ENCODE measurements at places on chromosomes 6 and 20.
A peak's percentile ranks its signal among the peaks of the same experiment; 100 is the strongest.

- no peak for DNase-seq
These were observed 56.0 kb downstream of the BCAS1 start for GRCh38 chr20:54014293-54014926.

DNA sequence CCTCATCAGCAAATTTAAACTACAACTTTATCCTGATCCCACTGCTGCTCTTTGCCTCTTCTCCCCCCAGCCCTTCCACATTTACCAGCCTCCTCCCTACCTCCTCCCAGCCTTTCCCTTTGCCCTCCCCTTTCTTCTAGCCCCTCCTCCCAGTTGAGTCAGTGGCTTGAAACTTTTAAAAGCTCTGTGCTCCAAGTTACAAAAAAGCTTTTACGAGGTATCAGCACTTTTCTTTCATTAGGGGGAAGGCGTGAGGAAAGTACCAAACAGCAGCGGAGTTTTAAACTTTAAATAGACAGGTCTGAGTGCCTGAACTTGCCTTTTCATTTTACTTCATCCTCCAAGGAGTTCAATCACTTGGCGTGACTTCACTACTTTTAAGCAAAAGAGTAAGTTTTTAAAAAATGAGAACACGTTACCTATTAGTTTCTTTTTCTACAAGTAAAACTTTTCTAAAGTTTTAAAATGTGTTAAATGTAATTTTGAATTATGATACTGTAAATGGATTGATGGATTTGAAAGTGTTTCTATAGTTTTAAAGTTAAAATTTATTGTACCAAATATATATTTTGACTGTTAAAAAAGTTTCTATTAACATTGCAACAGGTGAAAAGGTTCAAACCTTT is at the start of gene GJA1:
Gene GJA1 (plus strand): TSS at position 203 of the 626 bp plus-strand sequence. CDS start 11,202 bp downstream, outside the sequence.
- DNase-seq: peak; percentile 68

- no peak for DNase-seq
These were observed 326.4 kb upstream of the KHDRBS2 start for GRCh38 chr6:62612471-62612870.

GRCh38 chr20:8365634-8366033 is 233.6 kb downstream of the PLCB1 start:
- no peak for DNase-seq

DNA sequence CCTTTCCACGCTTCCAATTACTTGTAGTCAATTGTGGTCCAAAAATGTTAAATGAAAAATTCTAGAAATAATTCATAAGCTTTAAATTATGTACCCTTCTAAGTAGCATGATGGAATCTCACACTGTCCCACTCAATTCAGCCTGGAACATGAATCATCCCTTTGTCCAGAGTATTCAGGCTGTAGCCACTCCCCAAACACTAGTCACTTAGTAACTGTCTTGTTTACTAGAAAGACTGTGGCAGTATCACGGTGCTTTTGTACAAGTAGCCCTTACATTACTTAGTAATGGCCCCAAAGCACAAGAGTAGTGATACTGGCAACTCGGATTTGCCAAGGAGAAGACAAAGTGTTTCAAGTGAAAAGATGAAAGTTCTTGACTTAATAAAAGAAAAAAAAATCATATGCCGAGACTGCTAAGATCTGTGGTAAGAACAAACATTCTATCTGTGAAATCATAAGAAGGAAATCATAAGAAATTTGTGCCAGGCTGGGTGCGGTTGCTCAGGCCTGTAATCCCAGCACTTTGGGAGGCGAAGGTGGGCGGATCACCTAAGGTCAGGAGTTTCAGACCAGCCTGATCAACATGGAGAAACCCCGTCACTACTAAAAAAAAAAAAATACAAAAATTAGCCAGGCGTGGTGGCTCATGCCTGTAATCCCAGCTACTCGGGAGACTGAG is 168.5 kb upstream of the SIM1 start:
- peak; percentile 35 for DNase-seq

- no peak for DNase-seq
These were observed 87.5 kb downstream of the MDN1 start for GRCh38 chr6:89731924-89732567.

DNA sequence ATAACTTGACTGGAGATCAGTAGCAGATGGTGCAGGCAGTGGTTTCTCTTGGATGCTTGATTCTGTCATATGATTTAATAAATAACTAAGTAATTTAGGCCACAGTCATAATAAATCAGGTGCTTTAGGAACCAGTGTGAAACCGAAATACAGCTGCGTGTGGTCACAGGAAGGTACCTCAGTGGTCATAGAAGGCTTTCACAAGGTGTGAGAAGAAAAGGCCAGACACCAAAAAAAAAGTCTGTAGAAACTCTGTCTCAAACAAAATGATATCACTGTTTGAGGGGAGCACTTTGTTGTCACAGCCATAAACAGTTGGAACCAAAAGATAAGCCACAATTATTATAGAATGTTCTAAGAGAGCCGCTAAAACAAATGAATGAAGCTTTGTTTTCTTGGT is 56.5 kb downstream of the ARMC2 start:
- DNase-seq: no peak

DNA sequence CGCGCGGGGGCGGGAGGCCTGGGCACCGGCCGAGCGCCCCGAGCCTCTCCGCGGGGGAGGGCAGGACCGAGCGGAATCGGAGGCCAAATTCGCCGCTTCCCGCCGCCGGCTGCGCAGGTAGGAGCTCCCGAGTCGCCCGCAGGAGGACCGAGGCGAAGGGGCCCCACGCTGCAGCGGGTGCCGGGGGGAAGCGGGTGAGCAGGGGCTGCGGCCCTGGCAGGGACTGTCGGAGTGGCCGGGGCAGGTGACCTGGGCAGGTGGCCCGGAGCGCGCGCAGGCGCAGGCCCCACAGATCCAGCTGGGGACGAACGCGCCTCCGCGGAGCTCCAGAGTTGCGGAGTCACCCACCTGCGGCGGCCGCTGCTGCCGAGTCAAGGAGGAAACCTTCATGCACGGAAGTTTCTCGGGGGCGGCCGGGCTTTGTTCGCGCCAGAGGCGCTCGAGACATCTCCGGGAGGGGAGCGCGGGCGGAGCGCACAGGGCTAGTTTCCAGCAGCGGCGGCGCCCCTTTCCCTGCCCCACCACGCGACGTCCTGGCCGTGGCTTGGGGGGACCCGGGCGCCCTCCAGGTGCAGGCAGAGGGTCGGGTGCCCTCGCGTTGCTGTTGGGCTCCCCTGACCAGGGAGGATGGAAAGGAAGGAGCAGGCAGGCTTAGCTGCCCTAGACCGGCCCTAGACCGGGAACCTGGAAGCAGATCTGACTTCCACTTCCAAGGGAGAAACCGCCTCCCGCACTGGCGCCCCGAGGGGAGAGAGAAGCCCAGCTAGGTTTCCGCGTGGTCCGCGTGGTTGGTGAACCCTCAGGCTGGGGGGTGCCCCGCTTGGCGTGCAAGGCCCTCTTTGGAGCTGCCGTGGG is 590 bp downstream of the SLCO4A1 start:
- peak; percentile 74 for DNase-seq

DNA sequence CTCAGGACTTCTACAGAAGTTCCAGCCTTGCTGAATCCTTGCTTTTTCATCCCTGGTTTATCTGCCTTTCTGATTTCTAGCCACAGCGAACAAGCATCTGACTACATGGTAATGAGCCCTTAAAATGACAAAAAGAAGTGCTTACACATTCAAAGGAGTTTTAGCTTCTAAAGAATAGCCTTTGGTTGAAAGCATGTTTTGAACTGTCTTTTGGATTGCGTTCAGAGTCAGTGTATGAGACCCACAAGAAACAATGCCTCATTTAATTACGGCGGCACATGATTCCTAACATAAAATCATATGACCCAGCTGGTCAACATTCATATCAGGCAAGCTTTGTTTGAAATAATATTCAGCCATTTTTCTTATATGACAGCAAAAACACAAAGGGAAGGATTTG is 784.2 kb downstream of the KIF16B start:
- DNase-seq: no peak

DNA sequence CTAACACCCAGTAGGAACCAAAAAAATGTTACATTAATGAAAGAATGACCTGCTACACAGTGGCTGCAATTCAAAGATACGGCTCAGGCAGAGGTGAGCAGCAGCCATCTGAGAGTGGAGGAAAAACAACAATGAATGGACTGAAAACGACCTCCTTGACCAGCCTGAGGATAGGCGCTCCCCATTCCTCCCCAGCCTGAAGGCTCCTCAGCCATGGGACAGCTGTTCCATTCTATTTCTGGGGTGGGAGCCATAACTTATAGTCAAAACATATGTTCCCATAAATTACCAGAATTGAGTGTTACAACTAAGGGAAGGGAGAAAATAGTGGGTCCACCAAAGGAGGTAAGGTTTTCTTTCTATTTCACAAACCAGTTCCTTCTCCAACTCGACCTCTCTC is 27.2 kb downstream of the FYN start:
- no peak for DNase-seq

DNA sequence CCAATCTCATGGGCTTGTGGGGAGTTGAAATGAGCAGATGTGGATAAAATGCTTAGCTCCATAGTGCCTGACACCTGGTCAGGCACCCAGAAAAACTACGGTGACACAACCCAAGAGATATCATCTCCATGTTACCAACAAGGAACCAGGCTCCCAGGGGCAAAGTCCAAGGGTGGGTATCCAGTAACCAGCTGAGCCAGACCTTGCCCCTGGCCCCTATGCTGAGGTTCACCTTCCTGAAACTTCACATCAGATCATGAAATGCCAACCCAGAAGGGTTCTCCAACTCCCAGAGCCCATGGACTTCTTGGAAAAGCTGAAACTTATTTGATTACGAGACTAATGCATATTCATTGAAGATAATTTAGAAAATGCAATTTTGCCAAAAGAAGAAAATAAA is 141.8 kb upstream of the KCNG1 start:
- no peak for DNase-seq

- DNase-seq: no peak
These were observed 1.1 kb downstream of the JAG1 start for GRCh38 chr20:10672624-10673127.

DNA sequence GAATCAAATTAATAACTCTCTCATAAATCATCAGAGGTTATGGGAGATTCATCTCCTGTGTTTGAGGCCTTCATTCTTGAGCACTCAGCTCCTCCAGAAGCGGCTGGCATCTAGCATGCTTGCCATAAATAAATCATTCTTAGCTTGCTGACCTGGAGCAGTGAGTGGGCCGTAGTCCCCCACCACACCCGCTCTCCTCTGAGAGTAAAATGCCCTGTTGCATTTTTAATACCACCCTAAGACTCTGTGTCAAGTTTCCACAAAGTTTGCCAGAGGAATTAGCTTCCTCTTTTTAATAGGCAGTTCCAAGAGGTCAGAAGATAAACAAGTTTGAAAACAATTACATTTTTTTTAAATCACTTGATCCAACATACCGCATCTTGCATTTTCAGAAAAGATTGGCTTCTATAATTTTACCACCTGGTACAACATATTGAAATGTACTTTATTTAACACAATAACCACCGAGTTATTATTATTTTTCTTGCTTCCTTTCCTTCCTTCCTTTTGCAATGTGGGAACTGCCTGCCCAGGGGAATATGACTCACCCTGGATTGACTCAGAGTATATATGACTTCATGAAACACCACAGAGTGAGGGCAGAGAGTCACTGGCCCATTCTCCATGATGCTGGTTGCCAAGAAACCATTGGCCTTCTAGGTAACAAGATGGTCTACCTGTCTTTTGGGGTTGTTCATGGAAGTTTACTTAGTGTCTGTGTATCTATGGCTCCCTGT is 29.4 kb upstream of the CLIC5 start:
- peak; percentile 54 for DNase-seq

DNA sequence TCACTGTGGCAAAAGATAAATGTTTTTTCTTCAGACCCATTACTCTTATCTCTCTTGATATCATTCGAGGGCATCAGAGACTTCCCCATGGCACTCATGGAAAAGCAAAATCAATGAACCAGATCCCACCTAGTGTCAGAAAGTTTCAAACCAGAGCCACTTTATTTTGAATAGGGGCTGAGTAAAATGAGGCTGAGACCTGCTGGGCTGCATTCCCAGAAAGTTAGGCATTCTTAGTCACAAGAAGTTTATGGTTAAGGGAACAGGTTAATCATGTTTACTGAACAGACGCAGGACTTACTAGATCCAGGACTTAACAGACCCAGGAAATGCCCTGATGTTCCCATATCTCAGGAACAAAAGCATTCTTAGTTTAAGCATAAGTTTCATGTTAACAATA is 369.9 kb downstream of the BTBD3 start:
- peak; percentile 43 for DNase-seq

- DNase-seq: no peak
These were observed 46.4 kb downstream of the SPATA2 start for GRCh38 chr20:49868964-49869363.

DNA sequence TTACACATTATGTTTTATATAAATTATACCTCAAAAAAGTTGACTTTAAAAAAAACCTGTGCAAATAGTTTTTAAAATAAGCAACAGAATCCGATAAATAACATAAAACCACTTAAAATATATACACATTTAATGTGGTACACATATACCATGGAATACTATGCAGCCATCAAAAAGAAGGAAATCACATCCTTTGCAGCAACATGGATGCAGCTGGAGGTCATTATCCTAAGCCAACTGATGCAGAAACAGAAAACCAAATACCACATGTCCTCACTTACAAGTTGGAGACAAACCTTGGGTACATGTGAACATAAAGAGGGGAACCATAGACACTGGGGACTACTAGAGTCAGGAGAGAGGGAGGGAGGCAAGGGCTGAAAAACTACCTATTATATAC is 4.0 kb upstream of the DEFB121 start:
- DNase-seq: no peak

DNA sequence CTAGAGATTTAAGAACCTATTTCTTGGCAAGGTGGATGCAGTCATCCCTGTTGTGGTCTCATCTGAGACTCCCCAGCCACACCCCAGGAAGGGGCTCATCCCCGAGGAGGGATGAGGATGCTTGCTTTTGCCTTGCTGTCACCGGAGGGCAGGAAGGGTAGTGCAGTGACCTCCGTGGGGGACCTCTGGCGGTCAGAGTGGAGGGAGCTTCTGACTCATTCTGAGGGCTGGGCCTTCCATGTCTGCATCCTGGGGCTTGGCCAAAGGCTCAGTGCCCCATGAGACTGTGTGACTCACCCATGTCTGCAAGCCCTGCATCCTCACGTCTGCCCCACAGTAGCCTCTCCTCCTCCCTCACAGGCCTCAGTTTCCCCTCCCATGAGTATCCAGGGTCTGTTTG is 38.7 kb downstream of the UQCC2 start:
- DNase-seq: peak; percentile 94

DNA sequence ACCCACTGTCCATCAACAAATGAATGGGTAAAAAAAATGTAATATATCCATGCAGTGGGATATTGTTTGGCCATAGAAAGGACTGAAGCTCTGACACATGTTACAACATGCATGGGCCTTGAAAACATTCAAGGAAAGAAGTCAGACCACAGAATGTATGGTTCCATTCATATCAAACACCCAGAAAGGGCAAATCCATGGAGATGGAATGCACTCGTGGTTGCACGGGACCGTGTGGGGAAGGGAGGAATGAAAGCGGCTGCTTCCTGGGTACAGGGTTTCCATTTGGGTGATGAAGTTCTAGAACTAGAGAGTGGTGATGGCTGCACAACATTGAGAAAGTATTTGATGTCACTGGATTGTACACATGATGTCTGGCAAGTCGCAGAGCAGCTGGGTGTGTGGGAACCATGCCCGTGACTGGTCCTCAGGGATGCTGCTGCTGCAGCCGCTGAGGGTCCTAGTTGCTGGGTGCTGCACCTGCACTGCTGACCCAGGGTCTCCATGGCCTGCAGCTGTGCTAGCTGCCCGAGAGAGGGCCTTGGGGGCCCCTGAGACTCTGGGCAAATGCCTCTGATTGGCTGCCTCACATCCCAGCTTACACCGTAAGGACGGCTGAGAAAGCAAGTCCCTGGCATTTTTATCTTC is 220.3 kb downstream of the NRN1 start:
- DNase-seq: no peak

- DNase-seq: no peak
These were observed 77.8 kb downstream of the RREB1 start for GRCh38 chr6:7185561-7185960.

- no peak for DNase-seq
These were observed 437.5 kb downstream of the HTR1B start for GRCh38 chr6:77025736-77026223.
